ENCODE measurements at places on chromosomes 7 and 10.

DNA sequence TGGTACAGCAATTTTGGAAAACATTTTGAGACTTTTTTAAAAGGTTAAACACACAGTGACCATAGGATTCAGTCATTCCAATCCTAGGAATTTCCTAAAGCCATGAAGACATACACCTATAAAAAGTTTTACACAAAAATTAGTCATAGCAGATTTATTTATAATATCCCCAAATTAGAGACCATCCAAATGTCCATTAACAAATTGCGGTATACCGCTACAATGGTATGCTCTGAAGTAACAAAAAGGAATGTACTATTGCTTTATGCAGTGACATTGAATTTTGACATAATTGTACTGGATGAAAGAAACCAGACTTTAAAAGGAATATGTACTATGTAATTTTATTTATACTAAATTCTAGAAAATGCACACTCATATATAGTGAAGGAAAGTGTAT, 362.8 kb downstream of the HGF start:
- no peak for DNase-seq

- DNase-seq = no peak
These were observed 27.1 kb downstream of the KLF6 start for GRCh38 chr10:3757638-3758490.

DNA sequence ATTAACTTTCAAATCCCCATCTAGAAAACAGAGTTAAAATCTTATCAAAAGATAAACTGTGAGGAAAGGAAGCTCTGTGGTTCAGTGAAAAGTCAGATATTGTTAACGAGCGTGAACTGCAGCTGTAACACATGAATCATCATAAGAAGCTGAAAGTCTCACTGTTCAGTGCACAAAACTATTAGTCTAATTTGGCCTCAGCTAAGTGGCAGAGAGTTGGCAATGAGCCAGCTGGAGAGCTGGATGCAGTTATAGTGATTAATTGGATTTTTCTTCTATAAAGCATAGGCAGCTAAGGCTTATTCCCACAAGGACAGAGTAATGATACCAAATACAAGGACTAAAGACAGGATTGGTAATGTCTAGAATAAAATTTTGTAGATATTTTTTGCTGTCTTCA, 101.1 kb upstream of the ABCB5 start:
- no peak for DNase-seq

DNA sequence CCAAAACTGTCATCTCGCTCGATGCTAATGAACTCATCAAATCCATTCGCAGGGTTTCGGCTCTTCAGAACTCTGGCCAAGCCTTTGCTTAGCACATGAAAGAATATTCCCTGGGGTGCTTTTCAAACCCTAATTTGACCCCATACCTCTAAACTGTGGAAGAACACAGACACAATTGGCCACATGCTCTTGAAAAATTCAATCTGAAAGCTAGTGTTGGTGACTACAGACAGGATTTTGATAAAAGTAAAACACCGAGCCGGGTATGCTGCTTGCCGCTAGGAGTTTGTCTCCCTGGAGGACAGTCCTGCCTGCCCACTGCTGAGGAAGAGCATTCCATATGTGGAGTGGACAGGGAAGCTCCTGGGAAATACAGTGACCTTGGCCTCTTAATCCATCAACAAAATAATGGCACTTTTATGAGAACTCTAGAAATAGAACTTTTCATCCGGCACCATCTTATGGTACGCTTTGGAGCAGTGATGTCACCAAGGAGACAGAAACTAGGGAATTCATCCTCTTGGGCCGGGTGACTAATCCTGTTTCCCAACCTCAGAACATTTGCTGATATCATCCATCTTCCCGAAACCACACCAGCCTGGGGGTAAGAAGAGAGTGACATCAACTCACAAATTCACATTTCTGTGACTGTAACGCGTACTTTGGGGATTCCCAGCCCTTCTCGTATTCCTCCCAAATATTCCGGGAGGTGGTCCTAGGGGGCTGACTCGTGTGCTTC, 34.2 kb downstream of the MTURN start:
- no peak for DNase-seq

DNA sequence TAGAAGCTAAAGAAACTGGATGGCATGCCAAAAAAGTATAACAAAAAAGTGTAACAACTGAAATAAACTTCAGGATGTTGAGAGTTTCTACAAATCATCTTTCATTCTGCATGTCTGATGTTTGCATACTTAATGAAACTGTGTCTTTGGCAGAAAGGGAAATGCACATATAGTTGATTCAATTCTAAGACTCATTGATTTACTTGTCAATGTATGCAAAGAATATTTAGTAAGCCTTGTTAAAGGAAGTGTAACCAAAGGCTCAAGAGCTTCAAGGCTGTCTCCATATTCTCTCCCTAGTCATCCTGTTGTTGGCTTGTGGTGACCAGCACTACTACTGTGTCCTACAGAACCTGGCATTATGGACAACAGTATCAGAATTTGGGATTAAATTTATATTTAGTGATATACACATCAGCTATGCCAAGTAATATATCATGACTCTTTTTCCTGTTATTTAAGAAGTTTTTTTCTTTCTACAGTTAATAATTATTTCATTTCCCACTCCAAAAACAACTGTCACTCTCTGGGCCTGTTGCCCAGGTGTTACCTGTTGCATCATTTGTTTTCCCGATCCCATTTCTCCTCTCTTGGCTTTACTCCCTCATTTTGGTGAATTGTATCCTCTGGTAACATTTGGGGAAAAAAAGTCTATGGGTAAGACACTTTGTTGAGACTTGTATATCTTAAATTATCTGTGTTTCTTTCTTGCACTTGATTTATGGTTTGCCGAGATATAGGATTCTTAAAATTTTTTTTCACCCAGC, 226.6 kb upstream of the BMPER start:
- no peak for DNase-seq

GRCh38 chr10:133150656-133151055, 9.4 kb upstream of the KNDC1 start:
- no peak for DNase-seq

GRCh38 chr7:12564996-12565764, 5.3 kb upstream of the SCIN start:
- no peak for DNase-seq

DNA sequence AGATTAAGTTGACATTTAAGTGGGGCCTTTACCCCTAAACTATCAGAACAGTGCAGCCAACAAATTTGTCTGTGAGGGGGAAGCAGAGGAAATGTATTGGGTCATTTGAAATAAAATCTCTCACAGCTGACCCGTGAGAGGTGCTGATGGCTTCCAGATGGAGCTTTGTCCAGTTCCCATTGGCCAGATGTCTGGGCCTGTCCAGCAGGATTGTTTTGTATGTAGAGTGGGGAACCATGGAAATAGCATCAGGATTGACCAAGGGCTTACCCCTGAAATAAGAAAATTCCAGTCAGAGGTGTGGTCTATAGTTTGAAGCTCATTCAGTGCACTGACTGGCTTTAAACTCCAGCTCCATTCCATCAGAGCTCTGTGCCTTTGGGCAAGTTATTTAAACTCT, 50.6 kb downstream of the INHBA start:
- DNase-seq = no peak

DNA sequence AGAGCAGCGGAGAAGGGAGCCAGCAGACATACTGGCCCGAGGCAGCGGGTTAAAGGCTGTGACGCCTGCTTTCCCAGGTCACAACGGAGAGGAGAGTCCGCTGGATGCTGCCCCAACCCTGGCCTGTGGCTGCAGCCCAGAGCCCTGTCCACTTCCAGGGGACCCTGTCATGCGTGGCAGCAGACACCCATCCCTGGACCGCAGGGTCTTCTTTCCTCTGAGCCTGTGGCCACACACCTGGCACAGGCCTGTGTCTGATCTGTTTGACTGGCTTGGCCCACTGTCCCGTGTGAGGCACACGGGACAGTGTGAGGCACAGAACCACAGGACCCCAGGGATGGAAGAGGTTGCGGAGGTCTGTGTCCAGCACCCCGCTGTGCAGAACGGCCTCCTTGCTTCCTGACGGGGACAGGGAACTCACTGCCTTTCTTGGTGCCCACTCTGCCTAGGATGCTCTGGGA, 42.4 kb downstream of the INSIG1 start:
- no peak for DNase-seq

DNA sequence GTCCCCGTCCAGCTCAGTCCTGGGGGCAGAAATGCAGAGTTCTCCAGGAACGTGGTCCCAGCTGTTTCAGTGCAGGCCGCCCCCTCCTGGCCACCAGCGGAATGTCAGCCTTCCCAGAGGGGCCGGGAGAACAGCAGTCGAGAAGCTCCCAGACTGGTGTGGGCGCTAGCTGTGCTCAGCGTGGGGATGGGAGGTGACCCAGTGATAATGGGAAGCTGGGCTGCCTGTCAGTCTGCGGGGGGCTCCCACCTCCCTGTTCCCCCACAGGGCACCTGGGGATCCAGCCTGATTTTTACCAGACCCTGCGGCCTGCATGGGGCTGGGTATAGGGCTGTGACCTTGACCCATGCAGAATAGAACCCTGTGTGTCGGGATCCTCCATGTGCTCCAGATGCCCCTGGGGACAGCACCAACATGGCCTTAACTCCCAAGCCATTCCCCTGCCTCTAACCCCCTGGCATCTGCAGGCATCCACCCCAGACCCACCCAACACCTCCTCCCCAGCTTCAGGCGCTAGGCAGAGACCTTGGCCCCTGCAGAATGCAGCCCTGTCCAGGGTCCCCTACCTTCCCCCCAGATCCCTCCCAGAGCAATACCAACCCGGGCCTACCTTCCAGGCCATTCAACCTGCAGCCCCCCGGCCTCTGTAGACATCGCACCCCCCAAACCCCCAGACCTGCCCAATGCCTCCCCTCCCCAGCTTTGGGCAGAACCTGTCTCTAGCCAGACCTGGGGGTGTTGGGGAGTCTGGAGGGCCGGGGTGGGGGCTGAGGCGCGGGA, 880 bp upstream of the ELN start:
- no peak for DNase-seq

DNA sequence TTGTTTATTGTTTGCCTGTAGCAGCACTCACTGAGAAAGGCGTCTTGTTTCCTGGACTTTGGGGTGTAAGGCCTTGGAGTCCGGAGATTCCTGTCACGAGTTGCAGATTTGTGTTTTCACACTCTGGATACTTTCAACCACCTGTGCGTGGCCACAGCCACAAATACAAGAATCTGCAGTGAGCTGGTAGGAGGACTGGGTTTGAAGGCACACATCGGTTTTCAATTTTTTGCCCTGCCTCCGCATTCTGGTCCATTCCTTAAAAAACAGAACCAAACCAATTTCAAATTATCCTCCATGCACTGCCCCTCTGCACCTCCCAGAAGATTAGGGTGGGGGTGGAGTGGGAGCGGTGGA, 619 bp downstream of the EXOC4 start:
- no peak for DNase-seq

DNA sequence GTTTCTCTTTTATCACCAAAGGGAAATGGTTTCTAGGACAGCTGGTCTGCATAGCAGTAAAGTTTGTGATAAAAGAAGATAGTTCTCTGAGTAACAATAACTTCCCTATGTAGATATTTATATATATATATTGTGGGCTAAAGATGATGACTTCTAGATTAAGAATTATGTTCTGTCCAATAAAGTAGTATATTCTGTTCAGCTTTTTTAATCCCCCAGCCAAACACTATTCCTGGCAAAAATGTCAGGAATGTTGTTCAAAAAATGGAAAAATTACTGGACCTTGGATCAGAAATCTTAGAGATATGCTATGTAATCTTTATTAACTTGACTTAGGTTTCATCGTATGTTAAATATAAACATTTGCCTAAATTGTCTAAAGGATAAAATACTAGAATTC, 136.3 kb upstream of the GNAI1 start:
- DNase-seq = no peak

Data from esophagus squamous epithelium (tissue), 5 donors.